ENCODE measurements at places on chromosomes 2 and 18. TPM values are rescaled to one million over a fixed set of nuclear protein-coding genes. Genes with fewer than 3 reads are reported as not detected.

The RAX gene
- not detected for total RNA-seq

The HOXD12 gene
- total RNA-seq, result not detected

The C2orf78 gene
- not detected for total RNA-seq

The ZRANB3 gene
- 37.9 TPM for total RNA-seq

The REG3G gene
- total RNA-seq, result not detected

The RAPH1 gene
- 7.7 TPM for total RNA-seq

Measured in activated naive CD4-positive, alpha-beta T cell treated with anti-CD3 and anti-CD28 coated beads, Interleukin-2, amount 50 U/mL, for 72 hours (primary cell).